ENCODE measurements at places on chromosomes 11 and 22.

- DNase-seq, result no peak
Observed at GRCh38 chr11:115926138-115926537, 421.9 kb upstream of the CADM1 start.

GRCh38 chr11:21316591-21316990 is 647.2 kb downstream of the NELL1 start:
- no peak for DNase-seq

DNA sequence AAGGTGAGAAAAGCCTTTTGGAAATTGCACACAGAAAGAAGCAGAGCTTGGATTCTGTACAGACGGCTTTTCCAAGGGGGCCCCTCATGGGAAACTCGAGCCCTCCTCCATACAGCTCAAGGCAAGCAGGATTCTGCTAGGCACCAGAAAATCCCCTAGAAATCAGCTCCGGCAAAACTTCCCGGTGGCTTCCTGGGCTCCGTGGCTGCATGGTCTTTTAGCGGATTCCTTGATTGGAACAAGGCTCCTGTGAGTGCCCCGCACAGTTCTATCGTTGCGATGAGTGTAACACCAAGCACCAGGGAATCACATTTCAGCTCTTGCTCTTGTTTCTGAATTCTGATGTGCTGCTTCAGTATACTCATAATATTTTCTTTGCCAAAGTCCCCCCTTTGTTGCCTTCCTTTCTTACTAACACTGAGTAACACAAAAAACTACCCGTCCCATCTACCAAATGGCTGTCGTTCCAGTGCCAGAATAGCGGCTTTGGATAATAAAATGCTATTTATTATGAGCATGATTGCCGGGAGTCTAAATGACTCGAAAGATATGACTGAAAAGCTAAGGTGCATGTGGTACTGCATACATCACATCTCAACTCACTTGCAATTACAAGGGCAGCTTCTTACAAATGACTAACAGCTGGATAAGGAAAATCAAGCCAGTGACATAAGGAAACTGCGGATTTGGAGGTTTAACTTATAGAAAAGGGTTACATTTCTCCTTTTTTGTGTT is 494.1 kb downstream of the DLG2 start:
- DNase-seq, result peak; percentile 7

DNA sequence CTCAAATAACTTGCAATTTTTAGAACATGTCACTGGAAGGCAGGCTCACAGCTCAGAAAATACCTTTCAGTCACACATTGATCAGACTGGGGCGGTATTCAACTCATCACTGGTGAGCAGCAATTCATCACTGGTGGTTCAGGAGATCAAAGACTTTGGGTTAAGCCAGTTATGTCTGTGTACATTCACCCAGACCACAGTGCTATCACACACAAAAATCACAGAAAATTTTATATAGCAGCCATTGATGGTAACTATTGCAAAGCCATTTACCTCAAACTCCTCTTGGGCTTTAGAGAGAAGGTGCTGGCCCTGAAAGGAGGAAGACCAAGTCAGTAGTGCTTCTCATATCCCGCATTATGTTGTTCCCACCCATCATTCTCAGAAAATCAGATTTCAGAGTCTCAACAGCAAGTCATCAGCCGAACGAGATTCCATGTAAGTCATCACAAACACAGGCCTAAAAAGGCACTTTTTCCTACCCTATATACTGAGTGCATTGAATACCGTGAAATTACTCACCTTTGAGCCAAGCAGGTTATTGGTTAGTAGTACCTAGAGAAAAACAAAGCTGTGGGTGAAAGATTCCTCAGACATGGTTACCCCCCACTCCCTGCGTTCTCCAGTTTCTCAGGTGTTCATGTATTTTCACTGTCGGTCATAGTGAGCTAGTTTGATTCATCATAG is 14.0 kb upstream of the WDR74 start:
- DNase-seq, result no peak

- DNase-seq, result peak; percentile 53
Observed at GRCh38 chr11:15073361-15074205, at the start of gene CALCB. CALCB (plus strand) TSS chr11:15073593; CDS start chr11:15074719, 1,126 bp downstream.

GRCh38 chr11:3916962-3917361 is 61.5 kb downstream of the STIM1 start:
- DNase-seq, result no peak

GRCh38 chr11:68038718-68039525 is at the start of gene TCIRG1:
TCIRG1 (plus strand) TSS chr11:68039025; CDS start chr11:68041272, 2,247 bp downstream.
- DNase-seq, result no peak

DNA sequence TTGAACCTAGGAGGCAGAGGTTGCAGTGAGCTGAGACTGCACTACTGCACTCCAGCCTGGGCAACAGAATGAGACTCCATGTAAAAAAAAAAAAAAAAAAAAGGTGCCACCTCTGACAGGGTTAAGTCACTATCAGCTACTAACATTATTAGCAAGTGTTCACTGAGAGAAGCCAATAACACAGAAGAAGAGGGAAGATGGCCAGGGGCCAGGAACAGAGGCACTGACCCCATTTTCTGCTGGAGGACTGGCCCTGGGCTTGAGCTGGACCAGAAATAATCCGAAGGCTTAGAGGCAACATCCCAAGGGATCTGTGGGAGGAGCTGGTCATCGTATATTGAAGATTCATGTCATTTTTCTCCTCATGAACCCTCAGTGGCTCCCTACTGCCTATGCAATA is 5.0 kb downstream of the SLC5A1 start:
- DNase-seq, result no peak

GRCh38 chr22:17477391-17477833 is 85.9 kb upstream of the SLC25A18 start:
- DNase-seq, result peak; percentile 14

- DNase-seq, result no peak
Observed at GRCh38 chr22:50016988-50017700, 4.6 kb upstream of the IL17REL start.

- no peak for DNase-seq
Observed at GRCh38 chr11:116993599-116993998, 104.6 kb downstream of the SIK3 start.

GRCh38 chr11:19283991-19284390 is 43.2 kb upstream of the E2F8 start:
- DNase-seq, result no peak

- no peak for DNase-seq
Observed at GRCh38 chr11:83493917-83494316, 207.8 kb upstream of the CCDC90B start.

DNA sequence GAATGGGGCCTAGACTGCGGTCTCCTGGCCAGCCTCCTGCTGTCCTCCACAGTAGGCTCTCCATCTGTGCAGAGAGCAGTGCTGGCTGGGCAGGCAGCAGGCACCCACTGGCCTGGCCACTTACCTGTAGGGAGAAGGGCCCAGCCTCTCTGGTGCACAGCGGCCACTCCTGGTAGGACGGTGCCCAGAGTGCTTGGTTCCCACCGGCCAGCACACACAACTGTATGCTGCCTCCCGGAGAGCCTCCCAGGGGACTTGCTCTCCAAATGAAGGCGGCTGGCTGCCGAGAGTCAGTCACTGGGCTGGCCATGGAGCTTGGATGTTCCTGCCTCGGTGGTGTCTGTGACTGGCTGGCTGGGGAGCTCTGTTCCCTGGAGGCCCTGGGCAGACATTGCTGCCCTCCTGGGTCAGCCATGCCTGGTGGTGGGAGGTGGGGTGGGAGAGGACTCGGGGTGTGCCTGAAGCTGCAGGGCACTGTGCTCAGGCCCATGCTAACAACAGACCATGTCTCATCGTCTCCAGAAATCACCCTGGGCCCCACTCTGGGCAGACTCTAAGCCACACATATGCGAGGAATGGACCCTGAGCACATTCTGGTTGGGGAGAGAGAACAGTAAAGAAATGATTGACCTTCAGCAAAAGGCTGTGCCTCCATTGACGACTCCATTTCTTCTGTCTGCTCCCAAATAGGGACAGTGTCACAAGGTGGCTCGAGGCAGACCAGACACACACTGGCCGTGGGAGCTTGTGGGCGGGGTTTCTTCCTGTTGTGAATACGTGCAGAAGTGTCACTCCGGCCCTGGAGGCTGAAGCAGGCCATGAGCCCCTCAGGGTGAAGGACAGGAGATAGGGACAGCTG is 350.8 kb downstream of the TBC1D22A start:
- no peak for DNase-seq

DNA sequence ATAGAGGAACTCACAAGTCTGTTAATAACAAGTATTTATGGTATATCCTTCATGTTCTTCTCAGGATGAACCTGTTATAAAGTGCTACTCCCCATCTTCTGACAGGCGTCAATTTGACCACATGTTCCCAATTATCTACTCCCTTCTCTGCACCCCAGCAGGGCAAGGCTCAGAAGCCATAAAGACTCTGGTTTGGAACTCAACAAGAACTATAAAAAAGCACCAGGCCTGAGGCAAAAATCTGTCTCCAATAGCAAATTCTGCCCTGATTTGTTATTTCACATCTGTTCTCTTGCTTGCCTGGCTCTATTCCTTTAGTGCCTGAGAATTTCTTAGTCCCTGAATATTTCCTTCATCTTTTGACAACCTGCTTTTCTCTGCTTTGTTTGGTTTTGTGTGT is 618.2 kb upstream of the KIRREL3 start:
- DNase-seq, result no peak

- DNase-seq, result no peak
Observed at GRCh38 chr22:37337204-37337943, 55.1 kb downstream of the CYTH4 start.

DNA sequence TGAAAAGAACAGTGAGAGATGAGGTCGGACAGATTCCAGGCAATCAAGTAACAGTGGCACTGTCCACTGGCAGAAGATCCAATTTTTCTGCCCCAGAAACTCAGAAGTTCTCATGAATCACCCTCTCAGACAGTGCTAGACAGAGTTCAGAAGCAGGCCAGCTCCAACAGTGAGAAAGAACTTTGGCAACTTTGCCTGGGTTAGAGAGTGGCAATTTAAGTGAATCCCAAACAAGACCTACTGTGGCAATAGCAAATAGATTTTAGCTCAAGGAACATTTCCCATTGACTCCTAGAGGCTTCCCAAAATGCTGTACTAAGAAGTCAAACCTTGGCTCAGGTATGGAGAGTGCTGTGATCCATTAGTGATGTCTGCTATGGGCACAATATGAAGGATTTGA is 12.3 kb downstream of the CD44 start:
- DNase-seq, result no peak

- DNase-seq, result no peak
Observed at GRCh38 chr22:31262312-31263133, 29.8 kb downstream of the PIK3IP1 start.

DNA sequence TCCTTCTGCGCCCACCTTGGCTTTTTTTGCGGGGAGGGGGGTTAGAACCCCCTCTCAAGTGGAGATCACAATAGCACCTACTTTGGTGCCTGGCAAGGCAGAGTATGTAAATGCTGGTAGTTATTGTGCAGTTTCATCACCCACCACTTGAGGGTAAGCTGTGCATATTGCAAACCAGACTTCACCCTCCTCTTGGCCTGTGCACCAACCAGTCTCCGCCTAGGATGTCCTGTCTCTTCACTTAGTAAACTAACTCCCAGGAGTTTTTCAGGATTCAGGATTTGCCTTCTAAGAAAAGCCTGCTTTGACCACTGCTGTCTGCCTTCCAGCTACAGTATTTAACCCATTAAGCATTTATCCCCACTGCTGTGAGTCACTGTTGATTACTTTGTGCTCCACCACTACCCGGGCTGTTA is 2.0 kb upstream of the UBXN1 start:
- DNase-seq, result peak; percentile 40

- no peak for DNase-seq
Observed at GRCh38 chr22:48851933-48852549, 975.6 kb downstream of the BRD1 start.

DNA sequence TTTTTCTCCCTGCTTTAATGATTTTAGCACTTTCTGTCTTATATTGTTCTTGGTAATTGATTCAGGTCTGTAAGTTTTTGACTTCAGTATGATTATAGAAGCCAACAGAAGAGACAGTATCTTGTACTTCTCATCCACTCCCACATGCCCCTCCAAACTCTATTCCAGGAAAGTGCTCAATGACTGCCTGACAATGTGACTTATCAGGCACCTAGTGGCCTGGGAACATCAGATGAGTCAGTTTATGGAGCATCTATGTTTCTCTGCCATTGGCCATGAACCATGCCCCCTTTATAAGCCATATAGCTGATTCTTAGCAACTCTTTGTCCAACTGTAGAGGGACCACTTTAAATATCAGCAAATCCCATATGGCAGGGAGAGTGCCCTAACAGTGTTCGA is 179.2 kb upstream of the MTMR2 start:
- DNase-seq, result no peak

DNA sequence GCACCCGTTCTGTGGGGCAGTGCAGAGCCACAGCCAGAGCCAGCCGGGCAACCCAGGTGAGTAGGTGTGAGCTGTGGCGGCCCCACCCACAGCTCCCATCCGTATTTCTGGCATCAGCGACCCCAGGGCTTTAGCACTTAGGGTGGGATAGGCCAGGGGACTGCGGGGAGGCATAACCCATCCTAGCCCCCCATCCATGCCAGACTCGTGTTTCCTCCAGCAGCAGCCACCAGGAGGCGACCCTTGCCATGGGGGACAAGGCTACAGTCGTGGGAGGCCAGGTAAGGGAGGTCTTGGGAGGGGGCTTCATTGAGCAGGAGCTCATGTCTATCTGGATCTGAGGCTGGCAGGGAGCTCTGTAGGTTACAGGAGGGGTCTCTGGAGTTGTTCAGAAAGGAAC is 873 bp downstream of the OTOG start:
- no peak for DNase-seq

DNA sequence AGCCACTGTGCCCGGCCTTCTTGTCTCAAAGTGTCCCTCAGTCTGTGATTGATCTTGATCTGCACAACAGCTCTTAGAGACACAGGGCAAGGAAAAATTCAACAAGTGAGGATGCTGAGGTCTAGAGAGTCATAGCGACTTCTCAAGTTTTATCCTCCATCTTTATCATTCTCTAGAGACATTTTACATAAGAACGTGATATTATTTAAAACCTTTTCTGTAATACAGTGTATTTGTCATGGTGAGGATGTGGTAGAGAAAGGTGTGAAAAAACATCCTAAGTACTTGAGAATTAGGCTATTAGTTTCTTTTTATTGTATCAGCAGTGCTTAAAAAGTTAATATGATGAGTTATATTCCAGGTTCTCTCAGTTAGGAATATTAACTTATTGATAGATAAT is 50.2 kb downstream of the EMSY start:
- DNase-seq, result no peak

DNA sequence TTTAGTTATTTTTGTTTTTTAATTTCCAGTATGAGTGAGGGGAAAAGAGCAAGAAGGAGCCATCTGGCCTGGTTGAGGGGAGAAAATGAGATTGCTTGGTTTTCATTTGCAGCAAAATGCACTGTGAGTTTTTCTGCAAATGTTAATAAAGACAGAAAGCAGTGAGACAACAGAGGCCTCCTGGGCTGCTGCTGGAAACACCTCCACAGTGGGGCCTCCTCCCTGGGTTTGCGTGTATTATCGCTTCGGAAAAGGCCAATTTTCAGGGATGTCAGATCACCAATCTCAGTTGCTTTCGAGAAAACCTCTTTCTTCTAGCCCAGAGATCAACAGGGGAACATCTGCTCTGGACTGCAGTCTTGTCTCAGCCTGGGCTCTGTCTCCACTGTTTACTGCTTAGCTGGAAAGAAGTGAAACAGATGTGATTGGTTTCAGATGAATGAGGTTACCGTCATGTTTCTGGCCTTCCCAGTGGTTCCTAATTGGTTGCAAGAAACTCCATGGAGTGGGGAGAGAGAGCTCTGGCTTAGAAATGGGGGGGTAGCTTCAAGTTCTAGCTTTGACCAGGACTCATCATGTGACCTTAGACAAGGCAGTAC is 17.3 kb downstream of the TSPAN18 start:
- DNase-seq, result no peak

- DNase-seq, result no peak
Observed at GRCh38 chr22:32322986-32323385, 34.7 kb upstream of the RFPL3 start.

- no peak for DNase-seq
Observed at GRCh38 chr11:47564933-47565339, 463 bp upstream of the PTPMT1 start.

GRCh38 chr22:46586123-46586519 is 34.1 kb upstream of the GRAMD4 start:
- no peak for DNase-seq

Data from NCI-H1092 (cell line).